Activated naive CD8-positive, alpha-beta T cell treated with anti-CD3 and anti-CD28 coated beads for 36 hours (primary cell): ENCODE measurements at places on chromosomes 12 and 14. TPM values are rescaled to one million over a fixed set of nuclear protein-coding genes. Genes with fewer than 3 reads are reported as not detected.

GRCh38 chr14:68975667-68976066, 3.4 kb downstream of the ACTN1 start:
- DNase-seq, result no peak

- no peak for DNase-seq
Observed at GRCh38 chr12:78208092-78208491, 377.4 kb downstream of the NAV3 start.

- no peak for DNase-seq
Observed at GRCh38 chr12:48032597-48032996, 28.3 kb upstream of the COL2A1 start.

DNA sequence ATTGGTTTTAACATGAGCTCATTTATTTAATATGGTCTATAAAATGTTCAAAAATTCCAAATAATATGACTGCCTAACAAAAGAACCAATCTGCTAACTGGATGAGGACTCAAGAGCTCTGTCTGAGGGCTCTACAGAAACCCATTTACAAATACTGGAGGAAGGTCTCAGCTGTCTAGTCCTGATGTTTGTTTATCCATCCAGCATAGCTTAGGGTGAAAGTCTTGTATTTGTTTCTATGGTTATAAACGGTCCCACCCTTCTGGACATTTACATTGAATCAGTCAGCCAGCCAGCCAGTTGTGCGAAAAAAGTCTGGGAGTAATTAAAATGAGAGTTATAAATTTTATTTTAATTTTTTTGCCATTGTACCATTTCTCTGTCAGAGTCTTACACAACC, 220.7 kb downstream of the BMP4 start:
- DNase-seq, result no peak

PTCSC3 gene
- not detected for total RNA-seq

ERP27 gene
- total RNA-seq, result 1.6 TPM

DNA sequence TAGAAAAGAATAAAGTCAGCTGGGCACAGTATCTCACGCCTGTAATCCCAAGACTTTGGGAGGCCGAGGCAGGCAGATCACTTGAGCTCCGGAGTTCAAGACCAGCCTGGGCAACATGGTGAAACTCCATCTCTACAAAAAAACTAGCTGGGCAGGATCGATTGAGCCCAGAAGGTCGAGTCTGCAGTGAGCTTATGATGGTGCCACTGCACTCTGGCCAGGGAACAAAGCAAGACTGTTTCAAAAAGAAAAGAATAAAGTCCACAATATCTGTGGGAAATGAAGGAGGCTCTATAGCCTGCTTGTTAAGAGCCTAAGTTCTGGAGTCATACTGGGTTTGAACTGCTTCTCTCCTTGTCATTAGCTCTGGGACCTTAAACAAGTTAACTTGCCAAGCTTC, 7.9 kb downstream of the MAPK1IP1L start:
- no peak for DNase-seq

DNA sequence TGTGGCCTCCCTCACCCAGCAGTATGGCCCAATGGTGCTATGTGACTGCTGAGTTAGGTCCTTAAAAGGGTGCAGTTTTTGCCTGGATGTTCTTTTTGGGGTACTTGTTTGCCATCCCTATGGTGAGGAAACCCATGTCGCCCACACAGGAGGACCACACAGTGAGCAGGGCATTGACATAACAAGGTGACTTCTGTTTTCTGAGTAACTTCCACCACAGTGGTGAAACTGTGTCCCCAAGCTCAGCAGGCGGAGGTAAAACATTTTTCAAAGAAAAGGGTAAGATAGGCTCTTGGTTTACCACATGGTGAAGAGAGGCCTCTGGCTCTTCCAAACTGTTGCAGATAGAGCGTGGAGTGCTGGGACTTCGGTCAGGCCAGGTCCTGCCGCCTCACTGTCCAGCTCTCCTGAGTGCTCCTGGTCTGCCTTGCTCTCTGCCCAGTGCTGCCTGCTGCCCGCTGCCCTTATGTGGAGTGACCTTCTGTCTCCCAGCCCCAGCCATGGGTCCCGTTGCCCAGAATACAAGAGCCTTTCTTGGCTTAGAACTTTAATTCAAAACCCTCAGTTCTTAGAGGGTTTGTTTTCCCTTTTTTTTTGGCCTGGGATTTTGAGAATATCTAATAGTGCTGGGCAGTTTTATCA, 54.0 kb downstream of the TRAF3 start:
- no peak for DNase-seq

DNA sequence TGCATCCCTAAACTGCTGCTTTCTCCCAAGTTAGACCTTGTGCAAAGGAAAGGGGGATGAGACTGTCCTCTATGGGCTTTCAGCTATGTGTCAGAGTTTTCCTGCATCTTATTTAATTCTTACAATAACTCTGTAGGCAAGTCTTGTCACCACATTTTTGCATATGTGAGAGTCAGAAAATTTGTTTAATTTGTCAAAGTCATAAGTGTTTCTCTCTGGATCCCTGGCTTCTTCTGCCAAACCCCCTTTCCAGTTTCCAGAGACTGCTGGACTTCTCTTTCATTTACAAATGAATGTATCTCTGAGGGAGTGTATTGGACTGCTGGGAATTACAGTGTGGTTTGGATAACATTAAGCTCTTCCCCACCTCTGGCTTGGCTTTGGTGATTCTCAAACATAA, 877.6 kb upstream of the SEL1L start:
- no peak for DNase-seq

DNA sequence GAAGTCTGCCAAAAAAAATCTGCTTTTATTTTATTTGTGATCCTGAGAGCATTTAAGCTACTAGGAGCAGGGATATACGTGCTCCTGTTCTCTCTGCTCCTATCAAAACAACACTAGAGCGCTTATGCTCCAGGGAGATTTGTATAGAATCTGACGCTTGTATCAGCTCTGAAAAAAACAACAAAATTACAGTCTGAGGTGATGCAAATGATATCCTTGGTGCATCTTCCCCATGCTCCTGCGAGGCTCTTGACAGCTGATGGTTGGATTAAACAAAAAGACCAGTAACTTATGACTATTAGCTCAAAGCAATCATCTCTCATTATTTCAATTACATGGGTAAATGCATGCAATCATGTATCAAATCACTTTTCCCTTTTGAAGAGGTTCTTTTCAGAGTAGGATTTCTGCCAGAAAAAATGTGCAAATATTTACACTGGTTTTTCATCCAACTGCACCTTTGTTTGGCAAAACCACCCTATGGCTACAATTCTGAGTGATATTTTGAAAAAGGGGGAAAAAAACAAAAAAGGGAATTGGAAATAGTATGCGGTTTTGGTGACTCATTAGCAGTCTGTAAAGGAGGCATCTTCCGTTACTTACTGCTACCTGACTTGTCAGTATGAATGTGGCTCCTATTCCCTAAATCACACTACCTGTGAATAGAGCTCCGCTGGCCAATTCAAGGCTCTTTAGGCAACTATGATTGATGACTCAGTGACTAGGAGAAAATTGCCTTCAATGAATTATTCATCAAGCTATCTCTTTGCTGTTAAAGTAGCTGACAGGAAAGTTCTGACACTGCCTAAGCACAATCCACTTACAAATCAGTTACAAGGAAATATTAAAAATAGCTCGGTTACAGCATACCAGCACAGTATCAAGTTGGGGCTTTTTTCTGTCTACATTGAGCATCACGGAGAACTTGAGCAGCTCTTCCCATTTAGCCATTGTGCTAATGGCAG, 450.0 kb downstream of the FOXG1 start:
- no peak for DNase-seq

GRCh38 chr12:93139028-93139665, 210.1 kb upstream of the EEA1 start:
- no peak for DNase-seq

- no peak for DNase-seq
Observed at GRCh38 chr14:93778453-93778852, 9.8 kb downstream of the PRIMA1 start.

GRCh38 chr14:82855912-82856391, 1322.3 kb upstream of the SEL1L start:
- DNase-seq, result no peak
